Stimulated activated CD8-positive, alpha-beta memory T cell treated with anti-CD3 and anti-CD28 coated beads, Interleukin-4, amount 100 ng/mL, for 24 hours (primary cell): ENCODE measurements at places on chromosomes 1 and 21.

- no peak for DNase-seq
Measured at GRCh38 chr1:239268007-239268406, 118.4 kb upstream of the CHRM3 start.

DNA sequence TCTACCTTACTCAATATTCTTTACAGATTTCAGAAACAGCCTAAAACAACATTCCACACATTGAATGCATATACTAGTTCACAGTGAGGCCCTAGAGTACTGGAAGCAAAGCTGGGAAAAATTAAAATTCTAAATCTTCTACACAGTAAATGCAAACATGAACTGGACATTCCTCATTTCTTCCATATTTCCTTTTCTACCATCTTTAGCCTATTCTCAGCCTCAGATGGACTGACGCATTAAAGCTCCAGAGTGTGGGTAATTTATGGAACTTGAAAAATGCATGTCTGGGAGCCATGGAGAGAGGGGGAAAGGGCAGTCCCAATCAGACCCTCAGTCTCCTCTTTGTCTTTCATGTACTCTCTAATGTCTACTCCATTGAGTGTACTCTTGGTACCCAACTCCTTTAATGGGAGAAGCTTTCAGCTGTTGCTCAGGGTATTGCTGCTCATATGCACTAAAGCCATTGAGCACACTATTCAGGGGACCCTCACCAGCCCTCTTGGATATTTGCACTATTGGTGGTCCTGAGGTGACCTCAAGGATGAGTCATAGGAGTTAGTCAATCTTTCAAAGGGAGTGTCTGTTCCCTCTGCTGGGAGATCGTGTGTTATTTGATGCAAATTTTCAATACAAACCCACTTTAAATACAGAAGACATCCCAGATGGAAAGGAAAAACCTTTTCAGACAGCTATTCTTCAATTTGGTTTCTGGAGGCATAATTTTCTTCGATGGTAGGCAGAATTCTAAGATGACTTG is 83.3 kb upstream of the KCNJ15 start:
- DNase-seq, result no peak

GRCh38 chr1:59355361-59355760 is 58.5 kb downstream of the FGGY start:
- DNase-seq, result no peak

GRCh38 chr1:230708631-230709580 is 5.0 kb downstream of the AGT start:
- no peak for DNase-seq

GRCh38 chr21:39319251-39319756 is 5.9 kb upstream of the BRWD1 start:
- no peak for DNase-seq

DNA sequence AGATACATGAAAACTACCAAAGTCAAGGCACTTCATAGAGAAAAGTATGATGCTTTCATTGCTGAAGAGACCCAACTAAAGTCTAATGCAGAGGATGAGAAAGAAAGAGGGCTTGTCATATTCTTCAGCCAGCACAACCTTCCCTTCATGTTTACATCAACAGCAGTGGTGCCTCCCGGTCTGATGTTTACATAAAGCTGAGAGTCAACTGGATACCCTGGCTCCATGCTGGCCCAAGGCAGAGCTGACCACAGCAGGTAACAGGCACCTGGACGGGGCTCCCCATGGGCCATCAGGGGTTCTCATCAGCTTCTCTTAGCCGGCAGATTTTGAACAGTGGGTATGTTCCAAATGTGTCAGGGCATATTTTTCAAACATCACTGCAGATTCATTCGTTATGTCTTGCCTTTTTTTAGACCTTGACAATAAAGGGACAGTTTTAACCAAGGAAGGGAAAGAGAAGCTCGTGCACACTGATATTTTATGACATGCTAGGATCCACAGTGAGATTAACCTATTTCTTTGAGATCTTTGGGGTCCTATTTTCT is 117.1 kb downstream of the NRIP1 start:
- no peak for DNase-seq

DNA sequence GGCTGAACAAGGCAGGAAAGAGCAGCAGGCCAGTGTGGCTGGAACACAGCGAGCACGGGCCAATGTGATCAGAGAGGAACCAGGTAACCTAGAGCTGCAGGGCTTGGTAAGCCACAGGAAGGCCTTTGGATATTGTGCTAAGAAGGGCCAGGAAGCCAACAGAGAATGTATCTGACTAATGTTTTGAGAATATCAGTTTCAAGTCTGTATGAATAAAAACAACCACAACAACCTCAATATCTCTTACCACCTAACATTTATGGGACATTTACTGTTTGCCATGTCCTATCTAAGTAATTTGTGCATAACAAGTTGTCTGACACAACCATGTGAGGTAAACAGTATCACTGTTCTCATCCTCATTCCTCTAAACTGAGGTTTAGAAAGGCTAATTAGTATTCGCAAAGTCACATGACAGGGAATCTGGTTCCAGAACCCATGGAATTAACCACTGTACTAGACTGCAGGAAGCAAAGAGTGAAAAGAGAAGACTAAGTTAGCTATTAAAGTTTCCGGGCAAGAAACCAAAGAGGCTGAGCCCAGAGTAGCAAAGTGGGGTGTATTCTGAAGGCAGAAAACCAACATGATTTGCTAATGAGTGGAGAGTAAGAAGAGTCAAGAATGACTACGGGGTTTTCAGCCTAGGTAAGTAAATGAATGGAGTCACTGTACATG is 38.9 kb downstream of the SPRTN start:
- no peak for DNase-seq

GRCh38 chr1:47679826-47680225 is 242.0 kb downstream of the FOXD2 start:
- no peak for DNase-seq

DNA sequence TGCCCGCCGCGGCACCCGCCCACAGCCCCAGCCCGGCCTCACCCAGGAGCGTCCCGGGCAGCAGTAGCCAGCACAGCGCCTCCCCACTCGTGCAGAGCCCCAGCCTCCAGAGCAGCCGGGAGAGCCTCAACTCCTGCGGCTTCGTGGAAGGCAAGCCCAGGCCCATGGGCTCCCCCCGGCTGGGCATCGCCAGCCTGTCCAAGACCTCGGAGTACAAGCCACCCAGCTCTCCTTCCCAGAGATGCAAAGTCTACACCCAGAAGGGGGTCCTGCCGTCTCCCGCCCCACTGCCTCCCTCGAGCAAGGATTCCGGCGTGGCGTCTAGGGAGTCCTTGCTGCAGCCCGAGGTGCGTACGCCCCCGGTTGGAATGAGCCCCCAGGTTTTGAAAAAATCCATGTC is 531.2 kb downstream of the KIF26B start:
- no peak for DNase-seq

- no peak for DNase-seq
Measured at GRCh38 chr1:3024588-3024987, 3.3 kb downstream of the ACTRT2 start.

GRCh38 chr21:45031571-45032191 is 42.7 kb upstream of the ADARB1 start:
- DNase-seq, result no peak

- no peak for DNase-seq
Measured at GRCh38 chr1:171344473-171344820, 30.5 kb downstream of the FMO4 start.

DNA sequence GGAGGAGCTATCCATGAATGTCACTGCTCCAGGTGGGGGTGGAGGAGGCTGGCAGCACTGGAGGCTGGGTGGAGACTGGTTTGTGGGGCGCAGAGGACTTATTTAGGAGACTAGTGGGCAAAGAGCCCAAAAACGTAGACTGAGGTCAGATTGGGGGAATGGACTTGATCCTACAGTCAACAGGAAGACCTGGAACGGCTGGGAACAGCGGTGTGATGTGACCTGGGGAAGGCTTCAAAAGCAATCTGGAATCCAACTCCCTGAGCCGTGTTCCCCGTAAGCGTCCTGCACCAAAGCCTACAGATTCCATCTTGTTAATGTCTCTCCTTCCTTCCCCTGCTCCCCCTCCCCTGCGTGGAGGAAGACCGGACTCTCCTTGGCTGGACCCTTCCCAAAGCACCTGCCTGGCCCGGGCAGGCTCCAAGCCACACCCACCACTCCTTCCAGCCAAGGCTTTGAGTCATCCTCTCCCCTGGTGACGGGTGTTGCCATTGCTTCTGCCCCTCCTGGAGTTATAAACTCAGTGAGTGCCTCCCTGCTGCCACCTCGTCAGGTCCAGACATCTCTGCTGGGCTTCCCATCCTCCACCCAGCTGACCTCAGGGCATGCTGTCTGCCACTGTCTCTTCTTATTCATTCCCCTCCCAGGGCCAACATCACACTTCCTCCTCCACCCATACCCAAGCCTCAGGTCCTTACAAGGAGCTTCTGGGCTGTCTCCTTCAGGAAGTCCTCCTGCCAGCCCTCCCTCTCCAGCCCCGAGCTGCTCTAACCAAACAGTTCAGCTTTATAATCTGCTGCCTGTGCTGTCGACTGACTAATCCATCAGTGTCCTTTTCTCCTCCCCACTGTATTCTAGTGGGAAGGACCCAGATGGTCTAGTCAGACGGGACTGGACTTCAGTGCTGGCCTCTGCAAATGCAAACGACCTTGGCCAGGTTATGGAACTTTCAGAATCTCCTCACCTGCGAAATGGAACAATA is 1.6 kb upstream of the CLSTN1 start:
- DNase-seq, result no peak

GRCh38 chr1:46452931-46453325 is 36.7 kb upstream of the DMBX1 start:
- no peak for DNase-seq

DNA sequence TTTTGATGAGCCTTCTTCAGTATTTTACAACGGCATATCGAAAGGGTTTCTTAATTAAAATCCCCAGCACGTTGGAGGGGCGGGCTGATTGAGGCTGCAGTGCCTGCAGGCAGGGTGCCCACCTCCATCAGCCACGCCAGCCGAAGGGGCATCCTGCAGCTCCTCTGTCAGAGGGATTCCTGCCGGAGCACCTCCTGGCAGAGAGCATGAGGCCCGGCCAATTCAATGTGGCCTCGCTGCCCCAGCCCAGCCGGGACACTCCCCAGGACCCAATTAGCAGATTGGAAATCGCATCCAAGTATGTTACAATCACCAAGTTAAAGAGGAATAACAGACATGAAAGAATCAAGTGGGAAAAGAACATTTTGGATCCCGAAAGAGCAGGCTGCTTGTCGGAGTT is 216.6 kb downstream of the ST6GALNAC3 start:
- DNase-seq, result no peak

DNA sequence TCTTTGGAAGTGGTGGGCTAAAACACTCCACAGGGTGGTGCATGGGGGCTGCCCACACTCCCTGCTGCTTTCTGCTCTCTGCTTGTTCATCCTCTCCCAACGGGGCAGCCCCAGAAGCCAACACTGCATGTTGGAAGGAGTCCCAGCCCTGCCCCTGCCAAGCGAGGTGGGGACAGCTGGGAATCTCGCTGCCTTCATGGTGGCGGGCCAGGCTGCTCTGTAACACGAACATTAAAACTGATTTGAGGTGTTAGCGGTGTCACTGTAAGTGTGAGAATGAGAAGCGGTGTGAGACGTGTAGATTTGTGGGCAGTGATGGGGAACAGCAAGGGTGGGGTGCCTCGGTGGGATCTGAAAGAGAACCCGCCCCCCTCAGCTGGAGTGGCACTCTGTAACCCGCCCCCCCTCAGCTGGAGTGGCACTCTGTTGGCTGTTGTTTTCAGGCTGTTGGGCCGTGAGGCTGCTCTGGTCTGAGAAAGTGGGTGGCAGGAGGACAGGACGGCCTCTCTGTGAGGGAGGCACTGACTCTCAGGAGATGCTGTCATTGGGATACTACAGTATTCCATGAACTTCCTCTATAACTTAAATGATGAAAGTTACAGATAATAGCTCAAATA is 80.9 kb downstream of the PCBP3 start:
- no peak for DNase-seq

GRCh38 chr1:179089827-179090482 is 8.1 kb downstream of the TOR3A start:
- no peak for DNase-seq

- no peak for DNase-seq
Measured at GRCh38 chr1:174153825-174154107, 5.6 kb upstream of the RABGAP1L start.

DNA sequence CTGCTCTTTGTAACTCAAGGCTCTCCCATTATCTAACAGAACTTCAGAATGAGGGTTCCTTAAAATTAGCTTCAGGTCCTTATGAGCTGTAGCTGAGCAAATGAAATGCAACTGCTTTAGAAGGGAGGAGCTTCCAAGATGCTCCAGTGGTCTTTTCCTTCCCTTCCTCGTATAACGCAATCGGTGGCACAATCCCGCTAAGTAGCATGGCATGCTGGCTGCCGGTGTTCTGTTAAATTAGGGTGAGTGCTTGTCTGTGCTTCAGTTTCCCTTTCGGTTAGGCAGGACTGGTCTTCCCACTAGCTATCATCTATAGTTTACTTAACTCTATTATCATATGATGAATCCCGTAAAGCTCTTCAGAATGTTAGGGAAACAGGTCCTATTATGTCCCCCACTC is 917 bp downstream of the KIAA0040 start:
- no peak for DNase-seq

- DNase-seq, result no peak
Measured at GRCh38 chr1:112247036-112247597, 148.9 kb upstream of the CTTNBP2NL start.

DNA sequence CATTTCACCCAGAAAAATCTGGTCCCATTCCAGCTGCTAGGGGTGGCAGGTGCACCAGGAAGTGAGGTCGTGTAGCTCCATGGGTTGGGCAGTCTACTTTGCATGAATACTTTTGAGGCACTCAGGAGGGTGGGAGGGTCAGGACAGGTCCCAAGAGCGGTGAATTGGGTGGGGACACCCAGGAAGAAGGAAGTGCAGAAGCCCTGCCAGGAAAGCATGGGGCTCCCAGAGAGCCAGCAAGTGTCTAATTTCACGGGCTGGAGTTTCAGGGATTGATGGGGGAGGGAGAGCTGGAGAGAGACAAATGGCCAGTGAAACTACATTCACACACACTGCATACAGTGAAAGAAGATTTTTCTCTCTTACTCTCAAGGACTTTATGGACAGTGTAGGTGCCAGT is 137.8 kb downstream of the GALNT2 start:
- DNase-seq, result no peak

- DNase-seq, result no peak
Measured at GRCh38 chr1:227397354-227397978, 79.2 kb upstream of the CDC42BPA start.

DNA sequence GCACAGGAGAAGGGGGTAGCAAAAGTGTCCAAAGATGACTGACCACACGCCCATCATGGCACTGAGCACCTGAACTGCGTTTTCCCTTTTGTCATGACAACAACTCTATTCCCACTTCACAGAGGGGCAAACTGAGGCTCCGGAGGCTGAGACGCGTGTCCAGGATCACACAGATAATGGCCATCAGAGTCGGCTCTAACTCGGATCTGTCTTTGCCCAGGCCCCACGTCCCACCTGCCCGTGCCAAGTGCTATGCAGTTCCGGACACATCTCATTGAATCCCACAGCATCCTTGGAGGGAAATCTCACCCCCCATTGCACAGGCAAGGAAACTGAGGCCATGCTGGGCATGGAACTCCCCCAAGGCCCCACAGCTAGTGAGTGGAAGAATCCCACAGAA is 62.1 kb downstream of the MATN1 start:
- no peak for DNase-seq

GRCh38 chr1:102045752-102046151 is 49.0 kb upstream of the OLFM3 start:
- DNase-seq, result no peak

GRCh38 chr1:46021046-46021996 is 111.1 kb downstream of the PIK3R3 start:
- DNase-seq, result no peak
